Uterus (tissue), 4 donors: ENCODE measurements at places on chromosomes 3 and 15.

GRCh38 chr15:36999778-37000177 is 100.6 kb downstream of the MEIS2 start:
- no peak for DNase-seq

DNA sequence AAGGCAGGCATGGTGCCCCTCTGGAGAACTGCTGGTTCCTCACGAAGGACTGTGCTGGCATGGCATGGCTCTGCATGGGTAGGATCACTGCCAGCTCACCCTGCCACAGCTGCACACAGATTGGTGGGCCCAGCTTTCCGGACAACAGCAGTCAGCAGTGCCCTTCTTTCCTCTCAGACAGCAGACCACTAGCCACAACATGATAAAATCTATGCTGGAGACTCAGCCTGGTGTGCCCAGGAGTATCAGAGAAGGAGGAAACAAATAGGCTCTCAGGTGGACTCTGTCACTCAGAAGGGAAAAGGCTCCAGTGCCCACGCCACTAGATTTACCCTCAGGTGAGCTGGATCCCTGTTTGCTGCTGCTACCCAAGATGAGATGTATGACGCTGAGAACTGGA is 4.9 kb downstream of the NMNAT3 start:
- DNase-seq, result no peak

- DNase-seq, result no peak
Observed at GRCh38 chr3:64023861-64024223, 548 bp upstream of the PSMD6 start.

- DNase-seq, result no peak
Observed at GRCh38 chr15:50820808-50821382, 55.4 kb upstream of the SPPL2A start.

GRCh38 chr3:132399054-132399929 is 18.0 kb upstream of the DNAJC13 start:
- DNase-seq, result no peak

- peak; percentile 67 for DNase-seq
Observed at GRCh38 chr15:29925227-29926082, 103.2 kb upstream of the TJP1 start.

- DNase-seq, result no peak
Observed at GRCh38 chr3:141663993-141664392, 74.1 kb upstream of the RNF7 start.

GRCh38 chr3:10232137-10232536 is 16.1 kb upstream of the TATDN2 start:
- DNase-seq, result no peak

- DNase-seq, result no peak
Observed at GRCh38 chr3:100737334-100737733, 28.0 kb downstream of the TFG start.

DNA sequence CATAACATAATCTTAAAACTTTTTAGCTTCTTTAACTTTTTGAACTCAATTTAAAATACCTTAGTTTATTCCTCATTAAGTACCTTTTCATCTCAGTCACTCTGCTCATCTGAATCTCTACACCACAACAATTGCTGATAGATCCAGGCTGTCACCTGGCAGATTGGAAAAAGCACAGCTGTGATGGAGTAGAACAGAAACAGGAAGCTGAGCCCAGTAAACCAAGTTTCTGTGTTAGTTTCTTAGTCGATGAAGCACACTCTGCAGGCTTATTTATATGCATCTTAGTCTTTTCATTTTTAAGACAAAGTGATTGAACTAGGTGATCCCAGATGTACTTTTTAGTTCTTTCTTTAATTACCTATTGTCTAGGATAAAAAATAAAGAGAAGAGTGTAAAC is 1398.0 kb upstream of the ALCAM start:
- no peak for DNase-seq
